Stimulated activated CD8-positive, alpha-beta memory T cell treated with anti-CD3 and anti-CD28 coated beads, Interleukin-4, amount 100 ng/mL, for 1 hour (primary cell): ENCODE measurements at places on chromosomes 11 and 22.
A peak's percentile ranks its signal among the peaks of the same experiment; 100 is the strongest.

DNA sequence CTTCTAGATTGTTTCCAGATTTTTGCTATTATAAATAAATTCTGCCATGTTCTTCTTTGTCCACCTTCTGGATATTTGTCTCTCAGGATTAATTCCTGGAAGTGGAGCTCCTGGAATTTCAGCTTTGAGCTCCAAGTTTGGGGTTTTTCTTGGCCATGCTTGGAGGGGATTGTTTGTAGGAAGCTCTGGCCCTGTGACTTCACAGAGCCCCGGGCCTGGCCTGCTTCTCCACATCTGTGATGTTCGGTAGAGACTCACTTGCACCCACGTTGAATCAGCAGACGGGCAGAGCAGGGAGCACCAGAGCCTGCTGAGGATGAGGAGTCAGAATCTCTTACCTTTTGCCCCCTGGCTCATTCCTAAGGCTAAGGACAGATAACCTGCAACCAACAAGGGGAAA lies 35.7 kb downstream of the LRRC32 start:
- DNase-seq = no peak

DNA sequence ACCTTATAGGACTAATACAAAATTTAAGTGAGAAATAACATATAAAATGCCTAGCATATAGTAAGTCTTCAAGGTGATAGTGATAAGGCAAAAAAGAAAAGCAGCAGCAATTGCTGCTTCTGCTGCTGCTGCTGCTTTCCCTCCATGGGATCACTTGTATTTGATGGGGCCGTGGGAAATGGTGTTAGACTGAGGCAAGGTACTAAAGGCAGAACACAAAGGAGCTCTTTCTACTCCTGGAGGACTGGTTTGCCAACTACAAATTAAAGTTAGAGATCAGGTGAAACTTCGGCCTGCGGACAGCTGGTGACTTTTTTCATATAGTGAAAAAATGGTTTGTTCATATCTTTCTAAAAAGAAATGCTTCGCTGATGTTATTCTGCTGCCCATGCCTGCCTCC lies 46.3 kb downstream of the SWAP70 start:
- no peak for DNase-seq

GRCh38 chr22:23984430-23984829 lies 4.5 kb downstream of the GSTT2 start:
- DNase-seq = no peak

- no peak for DNase-seq
These were observed 75.2 kb upstream of the TP53I11 start for GRCh38 chr11:45025716-45026492.

DNA sequence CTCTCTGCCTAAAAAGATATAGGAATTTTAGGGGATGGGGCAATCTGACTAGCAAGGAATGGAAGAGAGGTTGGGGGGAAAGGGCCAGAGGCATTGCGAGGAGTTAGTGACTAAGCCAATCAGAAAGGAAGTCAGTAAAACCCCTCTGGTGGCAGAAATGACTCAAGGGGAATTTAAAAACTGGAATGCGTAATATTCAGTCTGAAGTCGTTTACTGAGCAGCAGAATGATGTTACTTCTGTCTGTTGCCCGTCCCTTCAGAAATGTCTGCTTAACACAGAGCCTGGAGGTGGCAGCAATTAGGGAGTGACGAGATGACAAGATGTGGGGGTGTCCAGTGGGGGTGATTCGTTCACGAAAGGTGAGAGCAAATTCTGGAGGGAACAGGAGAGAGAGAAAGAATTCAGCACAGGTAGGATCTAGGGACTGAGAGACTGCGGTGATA lies 107.7 kb upstream of the CLMP start:
- no peak for DNase-seq

DNA sequence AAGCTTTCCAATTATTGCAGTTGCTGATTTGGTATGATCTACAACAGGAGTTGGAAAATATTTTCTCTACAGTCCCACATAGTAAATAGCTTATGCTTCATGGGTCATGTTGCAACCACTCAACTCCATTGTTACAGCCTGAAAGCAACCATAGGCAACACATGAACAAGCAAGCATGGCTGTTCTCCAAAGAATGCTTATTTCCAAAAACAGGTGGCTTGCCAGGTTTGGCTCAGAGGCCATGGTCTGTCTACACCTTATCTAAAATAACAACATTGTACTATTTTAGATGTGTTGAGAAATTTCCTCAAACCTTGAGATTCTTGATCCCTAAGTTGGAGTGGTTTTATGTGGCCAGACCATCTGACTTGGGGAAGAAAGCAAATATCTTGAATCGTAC lies 153.9 kb upstream of the MPPED2 start:
- no peak for DNase-seq

GRCh38 chr22:44898236-44898635 lies 111.6 kb downstream of the PHF21B start:
- no peak for DNase-seq

DNA sequence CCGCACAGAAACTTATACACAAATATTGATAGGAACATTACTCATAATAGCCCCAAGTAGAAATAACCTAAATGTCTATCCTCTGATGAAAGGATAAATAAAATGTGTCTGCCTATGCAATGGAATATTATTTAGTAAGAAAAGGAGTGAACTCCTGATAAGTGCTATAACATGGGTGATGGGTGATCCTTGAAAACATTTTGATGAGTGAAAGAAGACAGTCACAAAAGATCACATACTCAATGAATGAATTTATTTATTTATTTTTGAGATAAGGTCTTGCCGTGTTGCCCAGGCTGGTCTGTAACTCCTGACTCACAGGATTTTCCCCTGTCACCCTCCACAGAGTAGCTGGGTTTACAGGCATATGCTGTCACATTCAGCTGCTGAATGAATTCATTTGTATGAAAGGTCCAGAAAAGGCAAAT lies 17.3 kb downstream of the RNF121 start:
- DNase-seq = no peak

- no peak for DNase-seq
These were observed 40.6 kb upstream of the GNAZ start for GRCh38 chr22:23029521-23030228.

DNA sequence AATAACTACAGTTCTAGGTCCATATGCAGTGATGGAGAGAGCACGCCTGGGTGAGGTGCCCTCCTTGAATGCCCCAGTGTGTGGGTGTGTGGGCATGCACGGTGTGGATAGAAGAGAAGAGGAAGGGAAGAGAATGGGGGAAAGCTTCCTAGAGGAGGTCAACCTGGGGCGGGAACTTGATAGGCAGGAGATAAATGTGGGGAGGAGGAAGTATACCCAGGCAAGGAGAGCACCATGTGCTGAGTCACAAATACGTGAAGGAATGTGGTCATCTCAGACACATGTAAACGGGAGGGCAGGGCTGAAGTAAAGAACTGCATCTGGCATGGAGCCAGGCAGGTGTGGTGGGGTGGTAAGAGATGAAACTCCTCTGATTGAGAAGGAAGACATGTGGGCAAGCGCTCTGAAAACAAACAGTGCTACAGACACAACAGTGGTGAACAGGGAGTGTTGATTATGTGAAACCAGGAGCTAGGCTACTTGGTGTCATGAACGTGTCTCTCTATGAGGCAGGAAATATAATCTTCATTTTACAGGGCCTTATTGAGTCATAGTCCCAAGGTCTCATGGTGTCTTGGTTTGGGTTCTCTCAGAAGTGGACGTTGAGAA lies 61.5 kb upstream of the EED start:
- DNase-seq = peak; percentile 34

DNA sequence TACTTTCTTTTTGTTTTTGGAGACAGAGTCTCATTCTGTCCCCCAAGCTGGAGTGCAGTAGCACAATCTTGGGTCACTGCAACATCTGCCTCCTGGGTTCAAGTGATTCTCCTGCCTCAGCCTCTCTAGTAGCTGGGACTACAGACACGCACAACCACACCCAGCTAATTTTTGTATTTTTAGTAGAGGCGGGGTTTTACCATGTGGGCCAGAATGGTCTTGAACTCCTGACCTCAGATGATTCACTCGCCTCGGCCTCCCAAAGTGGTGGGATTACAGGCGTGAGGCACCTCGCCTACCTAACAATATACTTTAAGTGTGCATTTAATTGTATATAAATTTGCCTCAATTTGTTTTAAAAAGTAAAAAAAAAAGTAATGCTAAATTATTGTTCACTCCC lies 38.4 kb downstream of the GRK3 start:
- no peak for DNase-seq
